ENCODE measurements at places on chromosomes 13 and 19. TPM values are rescaled to one million over a fixed set of nuclear protein-coding genes. Genes with fewer than 3 reads are reported as not detected.

FLT3 gene
- total RNA-seq = 1.8 TPM

KASH5 gene
- not detected for total RNA-seq

CD79A gene
- total RNA-seq = not detected

UPF3A gene
- total RNA-seq = 35.4 TPM

PRTN3 gene
- not detected for total RNA-seq

MOB3A gene
- total RNA-seq = 43.9 TPM

ZNF568 gene
- 6.7 TPM for total RNA-seq

LIM2 gene
- not detected for total RNA-seq

ZNF829 gene
- 3.0 TPM for total RNA-seq

CGB8 gene
- not detected for total RNA-seq

MBD3L2 gene
- total RNA-seq = not detected

TMC4 gene
- total RNA-seq = not detected

NLRP9 gene
- not detected for total RNA-seq

Data from subcutaneous adipose tissue (tissue), 4 donors.